ENCODE measurements at places on chromosomes 1 and 21.

GRCh38 chr21:41630249-41630648 lies 122.3 kb upstream of the TMPRSS2 start:
- DNase-seq: no peak

DNA sequence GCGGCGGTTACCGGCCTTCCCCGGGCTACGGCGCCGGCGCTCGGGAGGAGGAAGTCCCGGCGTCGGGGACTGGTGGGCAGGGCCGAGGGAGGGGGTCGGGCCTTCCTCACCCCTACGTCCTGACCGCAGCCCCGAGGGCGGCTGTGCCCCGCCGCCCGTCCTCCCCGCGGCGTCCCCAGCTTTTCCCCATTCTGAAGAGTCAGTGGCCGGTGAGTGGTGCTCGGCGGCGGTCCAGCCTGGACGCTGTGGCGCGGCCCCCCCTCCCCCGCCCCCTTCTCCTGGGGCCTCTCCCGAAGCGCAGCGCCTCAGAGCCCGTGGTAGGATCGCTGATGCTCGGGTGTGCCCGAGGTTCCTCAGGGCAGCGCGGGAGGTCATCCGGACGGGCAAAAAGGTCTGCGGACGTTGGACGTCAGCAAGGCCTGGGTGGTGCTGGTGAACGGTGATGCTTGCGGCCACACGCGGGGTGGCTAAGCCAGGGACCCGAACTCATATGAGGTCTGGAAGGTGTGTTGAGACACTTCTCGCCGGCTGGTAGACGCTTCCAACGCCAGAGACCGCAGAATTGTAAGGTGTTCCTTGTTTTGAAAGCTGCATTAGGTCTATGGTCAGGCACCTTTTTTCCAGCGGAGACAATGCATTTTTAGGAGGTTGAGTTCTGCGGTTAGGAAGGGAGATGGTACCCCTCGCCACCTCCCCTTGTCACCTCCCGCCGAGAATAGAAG lies 725 bp downstream of the SLC25A33 start:
- DNase-seq: no peak

DNA sequence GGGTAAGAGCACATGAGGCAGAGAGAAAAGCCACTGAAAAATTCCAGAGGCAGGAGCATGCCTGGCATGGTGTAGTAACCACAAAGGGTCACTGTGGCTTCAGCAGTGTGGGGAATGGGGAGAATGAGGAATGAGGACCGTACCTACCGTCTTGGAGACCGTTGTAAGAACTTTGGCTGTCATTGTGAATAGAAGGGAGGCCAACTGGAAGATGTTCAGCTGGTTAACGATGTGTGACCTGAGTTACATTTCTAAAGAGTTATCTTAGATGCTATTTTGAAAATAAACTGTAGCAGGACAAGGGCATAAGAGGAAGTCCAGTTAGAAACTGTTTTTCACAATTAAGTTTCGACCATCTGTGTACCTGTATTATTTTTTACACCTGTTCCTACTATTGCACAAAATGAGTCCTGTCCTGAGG lies 365.5 kb upstream of the SGIP1 start:
- no peak for DNase-seq

GRCh38 chr1:26045722-26046245 lies at the start of gene SLC30A2:
SLC30A2 (minus strand) TSS chr1:26046118; CDS start chr1:26045896, 222 bp downstream.
- no peak for DNase-seq

- no peak for DNase-seq
Observed at GRCh38 chr21:21712748-21713520, 714.7 kb downstream of the NCAM2 start.

DNA sequence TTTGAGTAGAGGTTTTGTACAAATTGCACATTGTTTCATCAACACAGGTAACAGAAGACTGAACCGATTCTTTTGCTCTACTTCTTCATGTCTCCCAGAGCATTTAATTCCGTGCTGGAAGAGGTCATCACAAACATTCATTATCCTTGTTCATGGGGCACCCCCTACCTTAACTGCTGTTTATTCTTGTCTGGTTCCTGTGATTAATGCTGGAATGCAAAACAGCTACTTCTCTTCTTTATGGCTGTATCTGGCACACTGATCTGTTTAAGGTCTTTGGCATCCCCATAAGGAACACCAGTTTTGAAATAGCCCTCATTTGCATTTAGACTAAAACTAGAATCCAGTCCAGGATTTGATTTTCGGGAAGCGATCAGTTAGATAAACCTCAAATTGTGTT lies 42.2 kb downstream of the NTNG1 start:
- DNase-seq: no peak

GRCh38 chr1:214532070-214532469 lies 19.3 kb downstream of the PTPN14 start:
- DNase-seq: no peak

DNA sequence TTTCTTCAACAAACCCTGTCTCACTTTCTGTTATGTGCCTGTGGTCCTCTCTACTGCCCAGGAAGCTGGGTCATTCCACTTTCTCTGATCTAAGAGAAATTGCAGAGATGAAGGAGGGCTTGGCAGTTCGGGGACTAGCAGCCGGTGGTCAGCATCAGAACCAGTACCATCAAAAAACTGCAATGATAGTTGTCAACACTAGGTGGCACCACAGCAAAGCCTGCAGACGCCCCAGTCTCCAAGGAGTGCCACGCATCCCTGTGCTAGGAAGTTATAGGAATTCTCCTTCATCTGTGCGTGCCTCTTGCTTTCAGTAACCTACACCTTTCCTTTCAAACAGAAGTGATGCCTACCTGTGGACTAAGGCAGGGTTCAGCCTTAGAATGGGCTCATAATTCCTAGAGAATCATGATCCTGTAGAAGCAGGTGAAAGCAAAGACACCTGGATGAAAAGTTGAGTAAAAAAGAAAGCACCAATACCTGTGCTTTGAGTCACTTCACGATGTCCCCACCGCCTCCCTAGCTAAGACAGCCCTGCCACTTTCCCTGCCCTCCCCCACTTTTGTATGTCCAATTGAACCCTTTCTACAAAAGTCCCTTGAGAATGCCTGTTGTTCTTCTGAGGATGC lies 129.2 kb downstream of the ADAMTS1 start:
- DNase-seq: no peak

DNA sequence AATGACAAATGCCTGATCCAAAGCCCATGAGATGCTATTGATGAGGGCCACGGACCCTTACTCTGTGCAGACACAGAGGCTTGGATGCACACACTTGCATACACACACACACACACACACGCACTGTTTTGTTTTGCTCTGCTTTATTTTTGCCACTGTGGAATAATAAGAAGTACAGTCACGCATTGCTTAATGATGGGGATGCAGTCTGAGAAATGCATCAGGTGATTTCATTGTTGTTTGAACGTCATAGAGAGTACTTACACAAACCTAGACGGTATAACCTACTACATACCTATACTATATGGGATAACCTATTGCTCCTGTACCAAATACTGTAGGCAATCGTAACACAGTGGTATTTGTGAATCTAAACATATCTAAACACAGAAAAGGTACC lies 104.4 kb downstream of the RHOU start:
- DNase-seq: no peak

GRCh38 chr1:206893380-206893779 lies 3.9 kb upstream of the IL24 start:
- no peak for DNase-seq

- DNase-seq: no peak
Observed at GRCh38 chr1:47688461-47689296, 250.8 kb downstream of the FOXD2 start.

- DNase-seq: no peak
Observed at GRCh38 chr21:36377391-36377842, 7.8 kb upstream of the CHAF1B start.

- no peak for DNase-seq
Observed at GRCh38 chr1:84442256-84442655, 36.8 kb upstream of the RPF1 start.

DNA sequence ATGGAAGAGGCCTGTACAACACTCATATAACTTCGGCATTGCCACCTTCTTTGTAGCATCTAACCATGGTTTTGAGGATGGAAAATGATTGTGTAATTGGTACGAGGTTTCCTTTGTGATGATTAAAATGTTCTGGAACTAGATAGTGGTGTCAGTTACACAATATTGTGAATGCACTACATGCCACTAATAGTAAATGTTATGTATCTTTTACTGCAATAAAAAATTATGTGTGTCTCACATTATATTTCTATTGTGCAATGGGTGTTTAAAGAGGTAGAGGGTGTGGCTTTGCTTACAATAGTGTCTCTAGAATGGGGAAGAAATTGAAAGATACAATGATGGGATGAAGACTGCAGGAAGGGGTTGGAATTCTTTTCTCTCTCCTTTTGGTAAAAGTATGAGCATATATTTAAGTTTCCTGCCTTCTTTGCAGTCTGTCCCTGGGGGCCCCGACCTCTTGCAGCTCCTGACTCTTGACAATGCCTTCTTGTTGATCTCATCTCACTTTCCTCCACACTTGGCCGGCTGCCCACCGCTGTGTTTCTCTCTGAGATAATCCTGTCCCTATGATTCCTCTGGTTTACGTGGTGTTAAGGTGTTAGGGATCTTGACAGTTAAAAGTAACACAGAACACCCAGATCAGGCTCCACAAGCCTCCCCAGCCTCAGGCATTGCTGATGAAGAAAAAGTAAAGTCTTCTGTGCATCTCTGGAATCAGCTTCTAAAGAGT lies 39.3 kb downstream of the MTARC1 start:
- no peak for DNase-seq

GRCh38 chr1:54640361-54640760 lies 1.2 kb upstream of the MROH7 start:
- DNase-seq: no peak

All from stimulated activated CD4-positive, alpha-beta T cell treated with anti-CD3 and anti-CD28 coated beads, Interleukin-1b, Interleukin-23, amount 100 ng/mL, for 1 hour (primary cell).